ENCODE measurements at places on chromosomes 6 and 20.

DNA sequence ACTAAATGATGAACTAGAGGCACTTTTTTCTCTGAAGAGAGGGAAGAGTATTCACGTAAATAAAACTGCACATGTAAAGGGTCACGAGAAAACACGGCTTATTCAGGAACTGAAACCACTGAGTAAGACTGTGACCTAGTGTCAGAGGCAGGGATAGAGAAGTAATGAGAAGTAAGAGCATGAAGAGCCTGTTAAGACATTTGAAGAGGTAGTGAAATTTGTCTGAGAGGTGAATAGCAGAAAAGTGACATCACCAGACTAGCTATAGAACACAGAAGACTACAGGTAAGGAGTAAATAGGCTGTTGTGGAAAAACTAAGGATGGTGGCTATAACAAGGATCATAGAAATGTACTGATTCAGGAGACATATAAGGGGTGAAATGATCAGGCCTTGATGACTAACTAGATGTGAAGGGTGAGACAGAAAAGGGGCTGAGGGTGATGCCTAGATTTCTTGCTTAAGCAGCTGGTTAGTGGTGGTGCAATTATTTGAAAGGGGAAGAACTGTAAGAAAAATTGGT is 76.8 kb downstream of the REV3L start:
- DNase-seq: no peak

DNA sequence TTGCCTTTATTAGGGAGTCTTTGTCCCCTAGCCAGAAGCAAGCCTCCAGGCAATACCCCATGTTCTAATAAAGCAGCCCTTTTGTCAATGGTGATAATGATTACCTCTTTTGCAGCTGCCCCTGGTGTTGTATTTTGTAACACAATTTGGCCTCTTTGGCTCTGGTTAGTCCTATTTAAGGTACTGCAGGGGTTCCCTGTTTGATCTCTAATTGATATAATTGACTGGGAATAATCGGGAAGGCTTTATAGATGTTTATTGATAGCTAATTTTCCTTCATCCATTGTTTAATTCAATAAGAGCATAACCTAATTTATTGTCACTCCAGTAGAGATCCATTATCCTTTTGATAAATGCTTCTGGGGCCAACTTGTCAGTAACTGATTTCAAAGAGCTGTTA is 537.2 kb downstream of the PKHD1 start:
- DNase-seq: no peak

DNA sequence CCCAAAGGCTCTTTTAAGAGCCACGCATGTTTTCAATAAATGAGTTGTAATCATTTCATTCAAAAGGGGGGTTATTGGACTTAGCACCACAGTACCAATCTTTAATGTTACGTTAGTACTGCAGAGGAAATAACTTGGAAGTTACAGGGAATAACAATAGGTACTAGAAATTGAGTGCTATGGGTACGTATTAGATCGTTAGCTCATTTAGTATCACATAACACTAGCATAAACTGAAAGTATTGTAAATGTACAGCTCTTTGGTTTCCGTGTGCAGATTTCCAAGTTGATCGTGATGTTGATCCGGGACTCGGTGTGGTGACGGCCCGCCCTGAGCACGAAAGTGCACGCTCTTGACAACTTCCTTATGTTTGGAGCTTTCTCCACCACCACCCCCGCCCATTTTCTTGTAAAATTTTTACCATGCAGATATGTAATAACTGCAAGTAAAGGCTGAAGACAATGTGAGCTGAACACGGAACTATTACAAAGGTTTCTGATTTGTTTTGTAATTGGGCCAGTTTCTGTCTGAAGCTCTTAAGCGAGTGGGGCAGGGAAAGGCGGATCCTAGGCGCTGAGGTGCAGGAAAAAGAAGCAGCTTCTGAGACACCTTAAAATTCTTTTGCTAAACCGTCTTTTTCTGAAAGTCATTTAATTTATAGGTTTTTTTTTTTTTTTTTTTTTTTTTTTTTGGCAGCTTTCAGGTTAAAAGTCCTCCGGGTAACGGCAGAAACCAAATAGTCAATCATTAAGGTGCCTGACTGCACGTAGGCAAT is 71.5 kb downstream of the HFE start:
- DNase-seq: peak; percentile 54

GRCh38 chr20:58071298-58071697 is 157.2 kb downstream of the ANKRD60 start:
- DNase-seq: no peak

DNA sequence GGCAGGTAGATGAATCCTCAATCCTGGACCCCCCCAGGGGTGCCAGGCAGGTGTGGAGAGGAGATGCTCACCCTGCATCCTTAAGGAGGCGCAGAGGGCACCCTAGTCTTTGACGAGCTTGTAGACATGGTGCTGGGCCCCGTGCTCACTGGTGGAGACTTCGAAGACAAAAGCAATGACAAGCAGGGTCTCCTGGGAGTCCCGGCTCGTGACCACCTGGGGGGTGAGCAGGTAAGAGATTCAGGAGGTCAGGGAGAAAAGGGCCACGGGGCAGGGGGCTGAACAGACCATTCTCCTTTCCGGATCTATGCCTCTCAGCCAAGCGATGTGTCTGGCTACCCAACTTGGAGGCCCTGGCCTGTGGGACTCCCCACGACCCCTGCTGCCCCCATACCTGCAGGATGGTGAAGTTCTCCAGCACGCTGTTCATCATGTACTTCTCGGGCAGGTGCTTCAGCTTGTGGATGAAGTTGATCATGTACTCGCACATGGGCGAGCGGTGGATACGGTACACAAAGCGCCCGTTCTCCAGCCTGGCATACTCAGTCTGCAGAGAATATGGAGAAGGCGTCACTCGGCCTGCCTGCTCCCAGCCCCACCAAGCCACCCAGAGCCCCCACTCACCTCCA is 6.9 kb downstream of the RPL10A start:
- DNase-seq: no peak

DNA sequence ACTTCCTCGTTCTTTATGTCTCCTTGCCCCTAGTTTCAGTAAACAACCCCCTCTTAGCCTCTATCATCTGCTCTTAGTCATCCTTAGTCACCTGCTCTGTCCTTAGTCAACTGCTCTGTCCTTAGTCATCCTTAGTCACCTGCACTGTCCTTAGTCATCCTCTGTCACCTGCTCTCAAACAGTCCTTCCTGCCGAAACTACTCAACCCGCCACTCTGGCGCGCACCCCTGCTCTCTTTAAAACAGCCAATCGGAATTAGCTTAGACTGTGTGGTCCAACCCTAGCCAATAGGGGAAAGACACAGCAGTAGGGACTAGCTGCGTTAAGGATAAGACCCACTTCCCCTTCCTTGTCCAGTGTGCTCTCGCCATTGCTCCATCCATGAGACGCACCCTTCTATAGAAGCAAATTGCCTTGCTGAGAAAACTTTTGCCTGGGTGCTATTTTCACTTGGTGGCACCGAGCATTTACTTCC is 73.9 kb downstream of the BACH2 start:
- DNase-seq: peak; percentile 46

- DNase-seq: no peak
Observed at GRCh38 chr6:82687855-82688254, 324.2 kb downstream of the TPBG start.

DNA sequence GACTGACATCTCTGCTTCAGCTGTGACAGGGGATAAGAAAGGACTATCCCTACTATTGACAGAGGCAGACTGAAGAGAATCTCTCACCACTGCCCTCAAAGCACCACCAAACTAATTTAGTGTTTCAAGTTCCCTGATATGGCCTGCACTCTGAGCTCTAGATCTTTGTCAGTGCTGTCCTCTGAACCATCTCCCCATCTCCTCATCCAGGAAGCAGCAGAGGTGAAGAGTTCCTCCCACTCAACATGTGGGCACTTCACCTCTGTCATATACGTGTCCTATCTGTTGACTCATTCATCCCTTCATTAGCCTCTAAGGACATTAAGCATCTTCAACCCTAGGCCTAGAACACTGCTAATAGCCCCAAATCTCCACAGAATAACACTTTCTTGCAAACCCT is 14.1 kb downstream of the FAM210B start:
- no peak for DNase-seq

GRCh38 chr6:107662333-107662732 is 161.8 kb downstream of the SCML4 start:
- DNase-seq: no peak

DNA sequence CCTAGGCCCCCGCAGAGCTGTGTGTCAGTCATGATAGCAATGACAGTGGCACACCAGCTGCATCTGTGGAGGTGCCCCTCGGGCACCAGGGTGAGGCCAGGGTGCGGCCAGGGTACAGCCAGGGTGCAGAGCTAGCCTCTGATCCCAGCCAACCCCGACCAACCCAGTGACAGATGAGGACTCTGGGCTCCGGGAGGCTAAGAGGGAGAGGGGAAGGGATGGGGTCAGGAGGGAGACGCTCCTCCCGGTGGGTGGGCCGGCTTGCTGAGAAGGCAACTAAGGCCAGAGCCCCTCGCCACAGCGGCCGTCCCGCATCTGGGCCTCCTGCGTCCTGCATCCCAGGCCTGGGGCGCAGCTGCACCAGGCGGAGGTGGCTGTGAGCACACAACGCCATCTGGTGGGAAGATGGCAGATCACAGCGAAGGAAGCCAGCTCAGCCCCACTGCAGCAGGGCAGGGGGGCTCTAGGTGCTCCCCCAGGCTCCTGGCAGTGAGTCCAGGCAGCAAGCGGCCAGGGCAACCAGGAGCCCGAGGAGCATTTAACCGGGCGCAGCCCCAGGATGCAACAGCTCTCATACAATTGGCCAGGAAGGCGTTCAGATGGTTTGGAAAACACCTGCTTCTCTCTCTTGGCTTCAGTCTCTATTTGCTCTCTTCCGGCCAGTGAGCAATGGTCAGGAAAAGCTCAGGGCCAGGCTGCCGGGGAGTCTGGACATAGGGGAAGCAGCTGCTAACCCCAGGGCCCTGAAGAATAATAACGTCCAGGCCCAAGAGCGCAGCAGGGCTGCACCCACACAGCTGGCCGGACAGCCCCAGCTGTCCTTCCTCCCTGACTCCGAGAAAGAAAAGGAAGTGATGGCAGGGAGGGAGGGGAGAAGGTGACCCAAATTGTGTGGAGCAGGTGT is 169.4 kb downstream of the TAF4 start:
- peak; percentile 38 for DNase-seq

- no peak for DNase-seq
Observed at GRCh38 chr20:62413896-62414481, 6.9 kb upstream of the CABLES2 start.

- peak; percentile 24 for DNase-seq
Observed at GRCh38 chr6:298233-299103, 6.2 kb downstream of the DUSP22 start.

DNA sequence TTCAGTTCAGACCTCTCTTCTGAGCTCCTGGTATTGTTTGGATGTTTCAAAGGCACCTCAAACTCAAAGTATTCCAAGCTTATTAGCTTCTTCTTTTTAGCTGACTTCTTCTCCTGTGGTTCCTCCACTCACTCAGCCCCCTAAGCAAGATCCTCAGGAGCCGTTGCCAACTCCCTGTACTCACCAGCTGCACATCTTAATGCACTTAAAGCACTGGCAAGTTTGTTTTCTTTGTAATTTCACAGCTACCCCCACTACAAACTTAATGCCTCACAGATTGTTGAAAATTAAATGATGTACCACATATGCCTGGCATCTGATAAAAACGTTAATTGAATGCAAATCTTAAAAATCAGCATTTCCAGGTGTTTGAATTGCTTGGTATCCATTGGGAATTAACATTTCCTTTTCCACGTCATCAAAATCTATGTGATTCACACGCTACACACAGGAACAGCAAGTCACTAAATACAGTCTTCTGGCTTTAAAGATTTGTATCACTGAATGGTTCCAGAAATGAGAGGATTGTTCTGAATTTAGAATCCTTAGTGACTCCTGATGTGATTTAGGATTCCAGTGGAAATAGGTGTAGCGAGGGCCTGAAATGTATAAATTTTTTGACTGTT is 24.5 kb downstream of the CALHM6 start:
- no peak for DNase-seq

Data from activated CD4-positive, CD25-positive, alpha-beta regulatory T cell treated with anti-CD3 and anti-CD28 coated beads, Interleukin-2, amount 50 U/mL, for 72 hours (primary cell).